ENCODE measurements at places on chromosomes 13 and 19. TPM values are rescaled to one million over a fixed set of nuclear protein-coding genes. Genes with fewer than 3 reads are reported as not detected.

KLF1 gene
- 0.39 TPM for polyA plus RNA-seq

- DNase-seq = no peak
These were observed 6.9 kb upstream of the HTR2A start for GRCh38 chr13:46903748-46904147.

- no peak for DNase-seq
These were observed 10.5 kb downstream of the CEBPA start for GRCh38 chr19:33291623-33292534.

GRCh38 chr13:63435667-63436324 is 2020.1 kb upstream of the PCDH20 start:
- no peak for DNase-seq

LGALS7B gene
- polyA plus RNA-seq = 1.8 TPM

Data from left lung (tissue), 14 donors.